ENCODE measurements at places on chromosomes 3 and 15.

DNA sequence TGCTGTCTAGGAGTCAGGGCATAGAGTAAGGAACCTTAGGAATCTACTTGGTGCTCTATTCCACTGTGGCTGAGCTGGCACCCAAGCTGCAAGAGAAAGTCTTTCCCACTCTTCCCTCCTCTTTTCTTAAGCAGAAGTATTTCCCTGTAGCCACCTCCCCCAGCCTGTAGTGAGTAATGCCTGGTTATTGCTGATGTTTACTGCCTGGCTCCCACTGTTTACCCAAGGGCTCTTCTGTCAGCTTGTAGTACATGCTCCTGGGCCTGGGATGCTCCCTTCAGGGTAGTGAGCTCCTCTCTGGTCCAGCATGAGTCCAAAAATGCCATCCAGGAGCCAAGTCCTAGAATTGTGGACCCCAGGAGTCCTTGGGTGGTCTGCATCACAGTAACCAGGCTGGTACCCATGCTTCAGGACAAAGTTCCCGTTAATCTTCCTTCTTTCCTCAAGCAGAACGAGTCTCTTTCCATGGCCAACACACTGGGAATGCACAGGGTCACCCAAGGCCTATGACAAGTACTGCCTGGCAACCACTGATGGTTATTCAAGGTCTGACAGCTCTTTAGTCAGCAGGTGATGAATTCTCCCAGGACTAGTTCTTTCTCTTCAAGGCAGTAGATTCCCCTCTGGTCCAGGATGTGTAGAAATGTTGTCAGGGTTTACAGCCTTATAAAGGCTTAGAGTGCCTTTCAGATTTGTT lies 17.6 kb downstream of the GALK2 start:
- no peak for DNase-seq

DNA sequence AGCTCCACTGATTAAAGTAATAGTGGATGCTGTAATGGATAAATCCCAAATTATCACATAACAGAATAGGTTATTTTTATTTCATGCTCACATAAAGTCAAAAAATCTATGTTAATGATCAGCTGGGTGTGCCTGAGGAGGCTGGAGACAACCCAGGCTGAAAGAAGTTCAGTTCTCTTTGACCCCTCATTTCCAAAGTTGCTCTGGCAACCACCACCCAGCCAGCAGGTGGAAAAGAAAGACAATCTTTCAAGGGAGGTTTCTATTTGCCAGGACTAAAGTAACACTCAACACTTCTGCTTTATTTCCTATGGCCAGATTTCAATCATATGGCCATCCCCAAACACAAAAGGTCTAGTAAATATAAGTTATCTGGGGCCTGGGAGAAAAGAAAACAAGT lies 48.8 kb upstream of the ANKRD28 start:
- DNase-seq = no peak

DNA sequence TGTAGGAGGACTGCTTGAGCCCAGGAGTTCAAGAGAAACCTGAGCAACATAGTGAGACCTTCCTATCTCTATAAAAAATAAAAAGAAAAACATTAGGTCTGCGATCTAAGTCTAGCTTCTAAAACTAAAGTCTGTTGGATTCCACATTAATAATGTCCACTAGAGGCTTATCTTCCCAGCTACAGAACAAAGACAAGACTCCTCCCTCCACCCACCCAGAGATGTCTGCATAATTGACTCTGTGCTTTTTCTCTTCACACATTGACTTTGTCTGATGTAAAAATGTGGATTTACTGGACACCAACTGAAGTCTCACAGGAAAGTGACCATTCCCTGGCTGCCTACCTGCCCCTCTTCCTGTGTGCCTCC lies 91.8 kb downstream of the ATP10A start:
- no peak for DNase-seq

GRCh38 chr3:127762077-127762786 lies 60.1 kb downstream of the MGLL start:
- no peak for DNase-seq

DNA sequence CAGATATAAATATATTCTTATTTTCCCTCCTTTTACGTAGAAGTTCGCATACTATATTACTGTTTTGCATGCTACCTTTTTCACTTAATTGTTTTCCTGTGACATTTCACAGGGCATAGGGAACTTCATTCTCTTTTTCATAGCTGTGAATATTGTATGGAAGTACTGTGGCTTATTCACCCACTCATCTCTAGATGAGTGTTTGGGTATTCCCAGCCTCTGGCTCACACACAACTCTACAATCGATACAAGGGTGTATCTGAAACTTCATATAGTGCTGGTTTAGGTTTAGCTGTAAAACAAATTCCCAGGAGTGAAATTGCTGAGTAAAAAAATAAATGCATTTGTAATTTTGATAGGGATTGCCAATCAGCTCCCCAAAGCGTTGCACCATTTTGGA lies 55.3 kb upstream of the MAGI1 start:
- no peak for DNase-seq

- no peak for DNase-seq
Measured at GRCh38 chr3:64321747-64322146, 96.5 kb upstream of the PRICKLE2 start.

GRCh38 chr3:161070252-161070930 lies 34.8 kb downstream of the B3GALNT1 start:
- no peak for DNase-seq

GRCh38 chr3:97720417-97720816 lies 44.1 kb upstream of the ARL6 start:
- DNase-seq = no peak

DNA sequence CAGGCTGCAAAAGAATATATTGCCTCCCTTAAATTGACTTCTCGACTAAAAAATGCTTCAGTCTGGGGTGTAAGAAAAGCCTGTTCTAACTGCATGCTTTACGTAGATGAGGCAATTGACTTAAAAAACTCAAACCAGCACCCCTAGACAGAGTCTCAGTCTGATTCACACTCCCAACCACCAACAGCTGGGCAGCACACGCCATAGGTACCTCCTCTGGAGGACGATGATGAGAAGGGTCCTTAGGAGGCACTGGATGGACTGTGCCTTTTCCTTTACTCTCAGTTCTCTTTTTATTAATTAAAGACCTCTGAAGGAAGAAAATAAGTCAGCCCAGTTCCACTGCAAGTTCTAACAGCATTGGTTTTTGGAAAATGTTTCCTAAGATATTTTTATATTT lies 175.0 kb downstream of the PDZRN3 start:
- DNase-seq = no peak

DNA sequence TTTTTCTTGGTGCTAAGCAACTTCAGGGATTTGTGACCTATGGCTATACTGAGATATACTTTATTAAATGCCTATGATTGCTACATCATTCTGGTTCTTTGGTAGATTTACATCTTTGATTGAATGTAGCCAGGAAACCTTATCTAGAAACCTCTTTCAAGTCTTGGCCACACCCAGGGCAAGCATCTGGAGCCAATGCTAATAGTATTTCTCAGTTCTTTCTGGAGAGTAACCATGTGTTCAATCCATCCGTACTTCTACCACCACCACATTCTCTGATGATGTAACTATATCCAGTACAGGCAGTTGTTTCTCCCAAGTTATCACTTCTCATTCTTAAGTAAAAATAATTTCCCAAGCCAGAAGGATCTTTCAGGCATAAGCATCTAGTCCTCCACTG lies 69.0 kb downstream of the NME9 start:
- no peak for DNase-seq

DNA sequence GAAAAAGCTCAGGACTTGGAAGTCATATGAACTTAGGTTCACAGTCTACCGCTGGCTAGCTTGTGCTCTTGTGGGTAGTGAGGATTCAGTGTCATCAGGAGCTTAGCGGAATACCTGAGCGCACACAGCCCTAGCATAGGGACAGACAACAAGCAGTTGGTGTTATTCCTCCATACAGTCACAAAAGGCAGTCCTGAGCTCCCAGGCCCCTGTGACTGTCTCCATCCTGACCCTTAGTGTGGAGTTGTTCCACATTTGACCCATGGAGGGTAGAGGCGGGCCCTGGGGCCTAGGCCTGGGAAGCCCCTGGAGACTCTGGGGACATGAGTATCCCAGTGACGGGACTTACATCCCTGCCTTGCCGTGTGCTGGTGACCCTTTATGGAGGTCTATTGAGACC lies 131.5 kb upstream of the PLXNA1 start:
- no peak for DNase-seq

- no peak for DNase-seq
Measured at GRCh38 chr3:2158828-2159227, 60.2 kb downstream of the CNTN4 start.

DNA sequence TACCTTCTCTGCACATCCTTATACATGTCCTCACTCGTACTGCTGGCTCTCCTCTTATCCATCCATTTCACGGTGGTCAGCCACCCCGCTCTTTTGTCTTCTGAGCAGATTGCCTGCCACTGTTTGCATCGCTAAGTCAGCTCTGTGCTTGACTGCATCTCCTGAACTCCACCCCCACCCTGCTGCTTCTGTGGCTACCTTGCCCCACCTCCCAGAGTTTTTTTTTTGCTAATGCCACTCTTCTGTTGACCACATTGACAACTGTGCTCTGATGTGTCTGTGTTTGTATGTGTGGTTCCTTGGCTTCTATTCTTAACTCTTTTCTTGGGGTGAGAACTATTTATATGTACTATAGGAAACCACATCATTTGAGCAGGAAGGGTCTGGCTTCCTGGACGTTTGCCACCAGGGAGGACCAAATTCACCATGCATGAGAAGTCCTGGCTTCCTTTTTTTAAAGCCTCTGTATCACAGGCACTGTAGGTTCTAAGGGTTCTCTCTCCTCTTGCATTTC lies 12.8 kb upstream of the MTMR10 start:
- DNase-seq = no peak

DNA sequence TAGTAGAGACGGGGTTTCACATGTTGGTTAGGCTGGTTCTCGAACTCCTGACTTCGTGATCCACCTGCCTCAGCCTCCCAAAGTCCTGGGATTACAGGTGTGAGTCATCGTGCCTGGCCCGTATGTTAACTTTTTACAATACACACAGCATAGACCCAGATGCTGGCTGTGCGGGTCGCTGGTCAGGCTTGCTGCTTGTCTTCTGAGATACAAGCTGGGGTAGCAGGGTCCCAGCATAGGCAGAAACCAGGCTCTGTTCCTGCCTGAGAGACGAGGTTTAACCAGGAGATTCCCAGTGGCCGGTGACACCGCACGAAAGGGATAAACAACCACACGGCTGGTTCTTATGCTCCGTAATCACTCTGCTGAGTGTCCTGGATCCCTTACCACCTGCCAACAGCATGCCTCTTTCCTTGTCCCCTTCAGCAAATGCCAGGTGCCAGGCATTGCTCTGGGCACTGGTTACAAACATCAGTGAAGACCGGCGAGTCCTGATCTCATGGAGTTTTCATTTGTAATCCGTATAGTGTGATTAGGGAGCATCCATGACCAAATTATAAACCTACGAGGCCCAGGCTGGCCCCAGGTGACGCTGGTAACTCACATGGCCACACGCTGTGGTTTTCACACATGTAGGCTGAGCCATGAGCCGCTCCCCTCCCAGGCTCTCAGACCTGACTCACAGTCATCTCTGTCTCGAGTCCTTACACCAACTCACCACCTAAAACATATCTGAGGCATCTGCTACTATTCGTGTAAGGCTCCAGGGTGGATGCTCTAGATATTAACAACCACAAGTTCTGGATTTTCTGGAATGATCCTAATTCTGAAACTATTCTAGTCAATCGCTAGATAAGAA lies 125.7 kb downstream of the PDZRN3 start:
- no peak for DNase-seq

DNA sequence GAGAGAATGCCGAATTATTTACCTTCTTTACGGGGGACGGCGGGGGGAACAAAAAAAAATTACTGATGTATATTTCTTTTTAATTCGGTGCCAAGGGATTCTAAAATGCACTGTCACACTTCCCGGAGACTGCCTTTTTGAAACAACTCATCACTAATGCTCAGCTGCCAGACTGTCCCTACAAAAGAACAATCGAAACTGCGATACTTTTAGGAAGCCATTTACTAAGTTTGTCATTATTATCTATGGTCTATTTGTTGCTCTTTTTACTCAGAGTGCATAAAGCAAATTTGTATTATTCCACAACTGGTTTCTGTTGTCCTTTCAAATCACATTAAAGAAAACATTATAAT lies 60.8 kb downstream of the TM4SF4 start:
- no peak for DNase-seq

Data from Jurkat, Clone E6-1 (cell line).